Esophagus muscularis mucosa (tissue), 4 donors: ENCODE measurements at places on chromosomes 13 and 19. TPM values are rescaled to one million over a fixed set of nuclear protein-coding genes. Genes with fewer than 3 reads are reported as not detected.

Gene TMEM91
- 17.2 TPM for total RNA-seq

Gene PROZ
- total RNA-seq = not detected

Gene ERICH4
- not detected for total RNA-seq

Gene ZNF85
- 4.1 TPM for total RNA-seq

Gene MRI1
- total RNA-seq = 28.2 TPM

Gene ZNF121
- total RNA-seq = 29.3 TPM

Gene SYCN
- total RNA-seq = not detected

Gene CATSPERD
- total RNA-seq = not detected

Gene LYPD5
- 8.6 TPM for total RNA-seq

Gene METTL21C
- total RNA-seq = not detected

Gene TGFBR3L
- 2.2 TPM for total RNA-seq

- no peak for DNase-seq
These were observed 549 bp downstream of the SMIM17 start for GRCh38 chr19:56643460-56643955.

DNA sequence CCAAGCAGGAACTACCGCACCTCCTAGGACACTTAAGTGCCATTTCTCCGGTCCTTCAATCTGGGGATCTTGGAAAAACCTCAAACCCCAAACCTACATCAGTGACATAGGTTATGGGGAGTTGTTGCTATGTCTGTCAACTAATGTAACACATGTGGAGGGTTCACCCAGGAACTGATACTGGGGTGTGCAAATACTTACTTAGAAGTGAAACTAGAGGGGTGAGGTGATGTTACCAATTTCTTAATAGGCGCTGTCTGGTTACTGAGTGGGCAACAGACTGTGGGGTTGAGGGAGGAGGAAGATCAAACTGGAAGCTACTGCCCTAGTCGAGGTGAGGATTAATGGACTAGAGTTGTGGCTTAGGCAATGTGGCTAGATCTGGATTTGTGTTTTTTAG, 1.9 kb downstream of the ZNF586 start:
- DNase-seq = no peak

DNA sequence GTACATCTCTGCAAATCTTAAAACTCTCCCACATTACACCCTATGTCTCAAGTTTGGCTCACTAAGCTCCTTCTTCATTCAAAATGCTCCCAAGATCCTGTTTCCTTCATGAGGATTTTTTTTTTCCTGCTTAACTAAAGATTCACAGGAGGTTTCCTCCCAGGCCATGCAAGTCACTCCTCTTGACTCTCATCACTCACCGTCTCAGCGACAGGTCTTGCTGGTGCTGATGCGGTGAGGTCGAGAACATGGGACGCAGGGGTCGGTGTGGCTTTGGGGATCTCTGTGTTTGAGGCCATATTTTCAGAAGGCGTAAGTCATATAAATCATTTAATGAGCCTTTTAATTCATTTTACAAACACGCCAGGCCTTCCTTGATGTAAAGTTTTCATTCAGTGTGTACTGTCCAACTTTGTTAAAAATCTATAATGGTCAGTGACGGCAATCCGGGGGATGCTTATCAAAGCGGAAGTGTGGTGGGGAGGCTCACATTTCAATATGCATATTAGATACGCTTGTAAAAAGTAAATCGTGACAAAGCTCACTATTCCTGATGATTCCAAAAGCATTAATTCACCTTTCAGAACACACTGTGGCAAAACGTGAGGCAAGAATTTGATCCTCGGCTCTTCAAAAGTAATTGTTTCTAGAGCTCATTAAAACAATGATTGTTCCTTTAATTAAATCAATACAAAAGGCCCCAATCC, 20.4 kb downstream of the EFNB2 start:
- no peak for DNase-seq

DNA sequence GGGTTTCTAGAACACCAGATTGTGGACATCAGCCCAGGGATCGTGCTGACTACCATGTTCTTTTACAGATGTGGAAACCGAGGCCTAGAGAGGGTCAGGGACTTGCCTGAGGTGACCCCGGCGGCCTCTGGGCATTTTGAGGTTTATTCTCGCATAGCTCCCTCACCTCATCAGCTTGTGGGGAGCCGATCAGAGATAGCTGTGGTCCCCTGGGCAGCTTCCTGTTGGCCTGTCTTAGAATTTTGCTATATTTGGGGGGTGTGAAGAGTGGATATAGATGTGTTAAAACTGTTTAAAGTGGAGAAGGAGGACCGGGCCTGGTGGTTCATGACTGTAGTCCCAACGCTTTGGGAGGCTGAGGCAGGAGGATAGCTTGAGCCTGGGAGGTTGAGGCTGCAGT, 6.9 kb downstream of the ARHGEF1 start:
- DNase-seq = no peak

DNA sequence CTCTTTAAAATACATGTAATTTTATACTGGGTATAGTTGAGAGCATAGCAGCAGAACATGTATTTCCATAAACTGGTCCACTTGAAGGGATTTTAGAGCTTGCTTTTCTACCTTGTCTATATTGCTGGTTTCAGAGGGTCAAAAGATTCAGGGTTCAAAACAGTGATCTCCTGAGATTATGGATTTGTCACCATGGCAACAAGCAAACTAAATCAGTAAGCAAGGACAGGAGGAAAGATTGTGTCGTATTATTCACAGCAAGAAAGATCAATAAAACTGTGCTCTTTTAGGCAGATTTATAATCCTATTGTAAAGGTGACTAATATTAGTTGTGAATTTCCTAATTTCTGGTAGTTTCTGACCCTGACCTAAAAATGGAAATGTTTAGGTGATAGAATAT, 496.4 kb downstream of the LMO7 start:
- no peak for DNase-seq

DNA sequence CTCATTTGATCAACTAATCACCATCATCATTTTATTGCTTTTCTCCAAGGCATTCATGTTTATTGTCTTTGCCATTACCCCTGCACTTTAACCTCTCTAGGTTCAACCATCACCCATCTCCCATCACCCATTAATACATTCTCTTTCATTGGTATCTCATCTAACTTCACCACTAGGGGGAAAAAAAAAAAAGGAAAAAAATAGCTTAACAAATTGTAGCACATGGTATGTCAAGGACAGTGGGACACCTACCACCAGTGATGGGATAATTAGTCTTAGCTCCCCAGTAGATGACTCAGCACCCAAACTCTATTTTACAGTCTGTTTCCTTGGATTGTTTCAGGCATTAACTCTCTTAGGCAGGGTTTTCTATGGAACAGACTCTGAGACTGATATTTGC, 1770.2 kb upstream of the MIR17HG start:
- DNase-seq = no peak

DNA sequence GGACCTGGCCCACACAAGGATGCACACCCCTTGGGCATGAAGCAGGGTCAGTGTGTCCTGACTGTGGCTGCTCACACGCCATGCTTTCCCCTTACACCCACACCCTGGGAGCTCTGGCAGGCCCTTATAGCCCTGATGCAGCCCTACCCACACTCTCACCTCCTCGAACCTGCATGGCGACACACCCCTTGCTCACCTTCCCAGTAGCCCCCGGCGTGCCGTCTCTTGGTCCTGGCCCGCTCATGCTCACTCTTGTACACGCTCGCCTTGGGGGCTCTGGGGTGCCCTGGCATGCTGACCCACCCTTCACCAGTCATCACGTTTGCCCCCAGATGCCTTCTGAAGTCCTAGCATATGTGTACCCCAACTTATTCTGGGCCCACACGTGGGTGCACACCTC, 56.1 kb downstream of the MAP4K1 start:
- DNase-seq = no peak

GRCh38 chr13:45068036-45069001, 52.0 kb upstream of the GTF2F2 start:
- DNase-seq = no peak

DNA sequence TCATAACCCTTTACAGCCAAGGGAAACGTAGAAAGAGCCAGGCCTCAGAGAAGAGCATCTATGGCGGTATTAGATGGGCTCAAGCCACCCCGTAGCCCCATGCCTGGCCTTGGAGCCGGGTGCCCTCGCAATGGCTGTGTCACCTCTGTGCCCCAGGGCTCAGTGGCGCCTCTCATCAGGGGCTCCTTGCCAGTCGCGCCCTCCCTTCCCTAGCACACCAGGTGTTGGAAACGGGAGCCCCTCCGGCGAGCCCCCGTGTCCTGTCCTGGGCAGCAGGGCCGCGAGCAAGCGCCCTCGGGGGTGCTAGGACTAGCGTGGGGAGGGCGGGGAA, 453 bp downstream of the ZNF256 start:
- DNase-seq = no peak

DNA sequence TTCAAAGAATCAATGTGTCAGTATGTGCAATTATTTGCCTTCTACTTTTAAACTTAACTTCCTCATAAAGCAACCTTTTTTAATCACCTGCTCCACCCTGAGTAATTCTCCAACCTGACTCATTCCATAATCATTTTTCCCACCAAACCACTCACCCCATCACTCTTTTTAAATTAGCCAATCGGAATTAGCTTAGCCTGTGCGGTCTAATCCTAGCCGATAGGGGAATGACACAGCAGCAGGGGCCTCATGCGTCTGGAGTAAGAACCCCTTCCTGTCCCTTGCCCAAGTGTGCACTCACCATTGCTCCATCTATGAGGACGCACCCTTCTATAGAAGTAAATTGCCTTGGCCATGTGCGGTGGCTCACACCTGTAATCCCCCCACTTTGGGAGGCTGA, 27.4 kb upstream of the ZNF83 start:
- no peak for DNase-seq

DNA sequence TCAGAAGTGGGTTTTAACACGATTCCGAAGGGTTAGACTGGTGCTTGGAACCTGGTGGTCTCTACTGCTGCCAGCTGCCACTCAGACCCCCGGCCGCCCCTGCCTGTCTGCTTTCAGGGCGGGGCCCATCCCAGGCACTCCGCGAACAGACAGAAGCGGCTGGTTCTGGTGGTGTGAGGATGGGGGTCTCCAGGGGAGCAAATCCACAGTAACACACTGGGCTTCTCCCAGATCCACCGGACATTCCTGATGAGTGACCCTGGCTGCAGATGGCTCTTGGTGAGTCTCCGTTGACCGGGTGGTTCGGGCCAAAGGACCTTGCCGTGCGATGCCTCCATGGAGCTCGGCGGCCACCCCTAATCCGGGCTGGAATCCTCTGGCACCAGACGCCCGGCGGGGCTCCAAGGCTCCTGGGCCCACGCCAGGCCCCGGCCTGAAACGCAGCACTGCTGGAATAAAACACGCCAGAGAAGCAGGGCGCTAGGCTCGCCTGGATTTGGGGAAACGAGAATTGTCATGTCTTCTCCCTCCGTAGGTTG, 2.1 kb upstream of the PTBP1 start:
- no peak for DNase-seq

- no peak for DNase-seq
These were observed 481.9 kb downstream of the GPC6 start for GRCh38 chr13:93708308-93709075.

GRCh38 chr19:12720851-12721655, 2.7 kb downstream of the TNPO2 start:
- no peak for DNase-seq

DNA sequence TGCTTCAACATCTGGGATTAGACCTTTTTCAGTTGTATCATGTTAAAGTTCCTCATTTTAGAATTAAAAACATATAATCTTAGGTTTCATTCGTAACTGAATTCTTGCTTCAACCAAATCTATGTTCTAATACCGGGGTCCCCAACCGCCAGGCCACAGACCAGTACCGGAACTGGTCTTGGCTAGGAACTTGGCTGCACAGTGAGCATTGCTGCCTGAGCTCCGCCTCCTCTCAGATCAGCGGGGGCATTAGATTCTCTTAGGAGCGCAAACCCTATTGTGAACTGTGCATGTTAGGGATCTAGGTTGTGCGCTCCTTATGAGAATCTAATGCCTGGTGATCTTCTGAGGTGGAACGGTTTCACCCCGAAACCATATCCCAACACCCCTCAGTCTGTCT, 19.2 kb downstream of the ITM2B start:
- DNase-seq = no peak

DNA sequence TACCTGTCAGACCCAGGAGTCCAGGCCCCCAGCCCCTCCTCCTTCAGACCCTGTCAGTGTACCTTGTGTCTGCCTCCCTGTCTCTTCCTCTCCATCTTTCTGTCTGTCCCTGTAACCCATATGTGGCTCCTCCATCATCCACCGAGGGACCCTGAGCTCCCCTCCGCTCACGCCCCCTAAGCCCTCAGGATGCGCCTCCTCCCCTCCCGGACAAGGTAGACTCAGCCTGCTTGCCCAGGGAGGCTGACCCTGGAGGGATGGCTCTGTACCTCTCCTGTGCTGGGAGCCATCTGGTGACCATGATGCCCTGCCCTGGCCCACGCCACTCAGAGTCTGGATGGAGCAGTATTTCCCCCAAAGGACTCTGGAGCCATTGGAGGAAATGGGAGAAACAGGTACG, 1.0 kb upstream of the CAPN12 start:
- no peak for DNase-seq

GRCh38 chr19:53874606-53874990, 6.9 kb downstream of the MYADM start:
- no peak for DNase-seq

DNA sequence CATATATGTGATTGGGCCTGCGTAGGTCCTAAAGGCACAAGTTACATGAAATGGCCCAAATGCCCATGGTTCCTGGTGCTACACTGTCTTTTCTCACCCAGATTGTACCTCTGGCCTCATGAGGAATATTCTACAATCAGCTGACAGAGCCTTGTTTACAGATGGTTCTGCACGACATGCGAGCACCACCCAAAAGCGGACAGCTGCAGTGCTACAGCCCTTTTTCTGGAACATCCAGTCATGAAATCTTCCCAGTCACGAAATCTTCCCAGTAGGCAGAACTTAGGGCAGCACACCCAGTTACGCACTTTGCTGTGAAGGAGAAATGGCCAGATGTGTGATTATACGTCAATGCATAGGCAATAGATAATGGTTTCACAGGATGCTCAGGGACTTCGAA, 7.7 kb upstream of the ELF1 start:
- no peak for DNase-seq

GRCh38 chr19:55333870-55334269, 5.8 kb upstream of the KMT5C start:
- no peak for DNase-seq

- no peak for DNase-seq
These were observed 82.9 kb downstream of the RAB20 start for GRCh38 chr13:110478405-110479214.

GRCh38 chr13:85379433-85379832, 419.8 kb downstream of the SLITRK6 start:
- DNase-seq = no peak
